ENCODE measurements at places on chromosomes 12 and 14.

DNA sequence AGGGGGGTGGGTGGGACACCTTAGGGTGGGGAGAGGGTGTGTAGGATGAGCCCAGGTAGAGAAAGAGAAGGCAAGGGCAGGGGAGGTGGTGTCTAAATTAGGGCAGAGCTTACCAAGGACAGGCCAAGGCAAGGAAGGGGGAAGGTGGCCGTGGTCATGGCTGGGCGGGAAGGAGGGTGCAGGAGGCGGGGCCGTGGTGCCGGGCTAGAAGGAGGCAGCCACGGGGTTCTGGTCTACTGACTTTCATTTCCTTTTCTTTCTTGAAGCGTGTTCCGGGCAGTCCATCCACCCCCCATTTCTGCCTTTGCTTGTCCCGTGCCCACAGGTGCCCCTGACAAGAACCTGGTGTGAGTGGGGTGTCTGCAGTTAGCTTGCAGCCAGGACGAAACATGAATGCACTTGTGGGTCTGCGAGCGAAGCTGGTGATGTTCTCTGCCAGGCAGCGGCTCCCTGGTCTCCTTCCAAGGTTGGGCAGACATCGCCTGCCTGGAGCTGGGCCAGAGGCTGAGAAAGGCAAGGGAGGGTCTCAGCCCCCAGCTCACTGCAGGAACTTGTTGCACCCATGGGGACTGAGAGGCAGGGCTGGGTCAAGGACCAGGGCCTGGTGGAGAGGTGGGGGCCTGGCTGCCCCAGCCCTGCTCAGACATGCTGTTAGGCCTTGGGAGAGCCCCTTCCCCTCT, 58.2 kb downstream of the KIF26A start:
- DNase-seq: no peak

DNA sequence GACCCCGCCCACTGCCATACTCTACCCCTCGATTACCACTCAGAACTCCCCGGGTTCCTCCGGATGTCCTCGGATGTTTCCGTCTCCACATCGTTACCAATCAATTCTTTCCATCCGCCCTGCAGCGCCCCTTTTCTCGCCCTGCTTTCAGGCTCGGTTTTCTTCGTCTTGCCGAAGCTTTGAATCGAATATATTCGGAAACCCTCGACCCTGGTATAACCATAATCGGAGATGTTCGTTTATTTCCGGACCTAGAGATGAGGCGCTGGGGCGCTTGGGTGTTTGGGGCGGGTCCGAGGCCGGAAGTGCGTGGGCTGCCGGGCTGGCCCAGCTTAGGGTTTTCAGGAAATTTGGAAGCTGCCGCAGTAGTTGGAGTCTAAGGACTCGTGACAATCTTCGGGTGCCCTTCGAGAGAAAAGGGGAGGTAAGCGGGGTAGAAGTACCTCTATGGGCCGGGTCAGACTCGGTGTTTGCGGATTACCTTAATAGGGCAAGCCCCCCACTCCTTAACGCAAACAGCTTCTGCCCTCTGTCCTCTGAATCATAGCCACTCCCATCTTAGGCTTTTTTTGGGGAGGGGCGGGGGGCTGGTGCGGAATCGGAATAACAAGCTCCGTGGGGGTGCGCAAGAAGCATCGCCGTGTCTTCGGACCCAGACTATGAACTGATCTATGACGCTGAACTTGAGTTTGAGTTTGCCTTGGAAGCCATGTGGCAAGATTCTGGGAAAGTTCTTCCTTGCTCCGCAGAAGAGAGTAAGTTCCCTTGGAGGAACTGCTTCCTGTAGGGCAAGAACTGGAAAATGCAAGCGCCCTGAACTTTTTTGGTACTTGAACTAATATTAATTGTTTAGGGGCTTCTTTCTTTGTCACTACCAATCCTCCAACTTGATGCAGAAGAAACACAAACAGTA, at the start of gene C14orf119:
Gene C14orf119, plus strand, starts transcription at position 310 of the 913 bp plus-strand sequence. CDS start 2,154 bp downstream, outside the sequence.
- DNase-seq: peak; percentile 97

DNA sequence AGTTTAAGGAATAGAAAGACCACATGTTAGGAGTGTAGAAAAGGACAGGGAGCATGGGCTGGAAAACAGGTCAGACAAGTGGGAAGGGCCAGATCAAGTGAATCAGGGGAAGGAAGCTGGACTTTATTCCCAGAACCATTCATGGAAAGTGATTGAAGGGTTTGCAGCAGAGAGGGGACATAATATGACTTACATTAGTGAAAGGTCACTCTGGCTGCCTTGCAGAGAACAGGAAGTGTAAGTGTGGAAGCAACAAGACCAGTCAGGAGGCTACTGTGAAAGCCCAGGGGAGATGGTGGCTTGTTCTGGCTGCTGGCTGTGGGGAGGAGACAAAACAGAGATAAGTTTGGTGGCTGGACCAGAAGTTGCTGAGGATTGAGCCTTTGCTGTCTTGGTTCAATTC, 69.1 kb downstream of the VCPKMT start:
- DNase-seq: no peak

DNA sequence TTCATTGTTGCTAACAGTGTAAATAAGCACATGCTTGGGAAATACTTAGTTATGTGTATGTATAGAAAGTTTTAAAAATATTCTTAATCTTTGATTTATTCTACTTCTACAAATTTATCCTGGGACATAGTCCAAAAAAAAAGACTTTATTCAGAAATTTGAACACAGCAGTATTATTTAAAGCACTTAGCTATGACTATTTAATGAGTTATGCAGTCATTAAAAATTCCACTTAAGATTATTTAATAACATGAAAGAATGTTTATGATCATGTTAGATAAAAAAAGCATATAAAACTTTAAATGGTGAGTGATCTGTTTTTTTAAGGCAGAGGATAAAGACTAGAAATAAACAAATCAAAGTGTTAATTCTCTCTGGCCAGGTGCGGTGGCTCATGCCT, 78.3 kb downstream of the BAZ1A start:
- no peak for DNase-seq

DNA sequence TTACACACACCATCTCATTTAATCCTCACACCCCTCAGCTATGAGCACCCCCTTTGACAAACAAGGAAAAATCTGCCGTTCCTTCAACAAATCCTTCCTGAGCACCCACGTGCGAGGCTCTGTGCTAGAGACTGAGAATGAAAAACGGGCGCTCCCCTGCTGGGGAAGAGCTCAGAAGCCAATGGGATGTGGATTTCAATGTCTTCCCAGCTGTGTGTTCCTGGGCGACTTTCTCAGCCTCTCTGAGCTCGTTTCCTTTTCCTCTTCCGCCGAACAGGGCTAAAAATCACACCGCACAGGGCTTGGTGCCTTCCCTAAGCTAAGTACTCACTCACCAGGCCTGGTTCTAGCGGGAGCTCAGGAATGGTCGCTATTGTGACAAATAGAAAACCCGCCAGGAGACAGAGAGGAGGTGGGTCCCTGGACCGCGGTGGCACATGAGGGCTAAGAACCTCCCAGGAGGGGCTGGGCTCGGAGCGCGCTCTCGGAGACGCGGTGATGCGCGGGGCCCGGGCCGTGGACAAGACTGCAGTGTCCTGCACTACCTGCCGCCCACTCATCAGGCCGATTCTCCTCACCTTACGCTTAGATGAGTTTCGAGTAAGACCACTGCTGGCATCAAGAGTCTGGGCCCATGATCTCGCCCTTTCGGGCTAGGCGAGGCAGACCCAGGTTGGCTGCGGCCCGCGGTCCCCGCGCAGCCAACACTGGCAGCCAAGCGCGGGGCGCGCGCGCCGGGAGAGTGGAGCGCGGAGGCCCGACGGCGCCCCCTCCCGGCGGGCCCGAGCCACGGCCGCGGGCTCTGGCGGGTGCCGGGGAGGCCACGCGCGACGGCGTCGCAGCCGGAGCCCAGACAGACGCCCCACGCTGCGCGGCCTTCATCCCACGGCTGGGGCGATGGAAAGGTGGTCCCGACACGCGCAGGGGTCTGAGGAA, 17.0 kb downstream of the ZDHHC22 start:
- DNase-seq: peak; percentile 63

DNA sequence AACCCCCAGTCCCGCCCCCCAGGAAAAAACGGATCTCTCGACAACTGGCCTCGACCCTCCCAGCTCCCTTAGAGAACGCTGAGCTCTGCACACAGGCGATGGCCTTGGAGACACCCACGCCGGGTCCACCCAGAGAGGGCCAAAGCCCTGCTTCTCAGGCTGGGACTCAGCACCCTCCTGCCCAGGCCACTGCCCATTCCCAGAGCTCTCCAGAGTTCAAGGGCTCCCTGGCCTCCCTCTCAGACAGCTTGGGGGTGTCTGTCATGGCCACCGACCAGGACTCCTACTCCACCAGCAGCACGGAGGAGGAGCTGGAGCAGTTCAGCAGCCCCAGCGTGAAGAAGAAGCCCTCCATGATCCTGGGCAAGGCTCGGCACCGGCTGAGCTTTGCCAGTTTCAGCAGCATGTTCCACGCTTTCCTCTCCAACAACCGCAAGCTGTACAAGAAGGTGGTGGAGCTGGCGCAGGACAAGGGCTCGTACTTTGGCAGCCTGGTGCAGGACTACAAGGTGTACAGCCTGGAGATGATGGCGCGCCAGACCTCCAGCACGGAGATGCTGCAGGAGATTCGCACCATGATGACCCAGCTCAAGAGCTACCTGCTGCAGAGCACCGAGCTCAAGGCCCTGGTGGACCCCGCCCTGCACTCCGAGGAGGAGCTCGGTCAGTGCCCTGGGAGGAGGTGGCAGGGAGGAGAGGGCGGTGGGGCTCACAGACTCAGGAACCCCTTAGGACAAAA, 95.8 kb downstream of the LGMN start:
- no peak for DNase-seq

All from activated T-cell treated with anti-CD3 and anti-CD28 coated beads for 48 hours (primary cell).